GF-D8 (cell line): ENCODE measurements at places on chromosomes 11 and 22.

DNA sequence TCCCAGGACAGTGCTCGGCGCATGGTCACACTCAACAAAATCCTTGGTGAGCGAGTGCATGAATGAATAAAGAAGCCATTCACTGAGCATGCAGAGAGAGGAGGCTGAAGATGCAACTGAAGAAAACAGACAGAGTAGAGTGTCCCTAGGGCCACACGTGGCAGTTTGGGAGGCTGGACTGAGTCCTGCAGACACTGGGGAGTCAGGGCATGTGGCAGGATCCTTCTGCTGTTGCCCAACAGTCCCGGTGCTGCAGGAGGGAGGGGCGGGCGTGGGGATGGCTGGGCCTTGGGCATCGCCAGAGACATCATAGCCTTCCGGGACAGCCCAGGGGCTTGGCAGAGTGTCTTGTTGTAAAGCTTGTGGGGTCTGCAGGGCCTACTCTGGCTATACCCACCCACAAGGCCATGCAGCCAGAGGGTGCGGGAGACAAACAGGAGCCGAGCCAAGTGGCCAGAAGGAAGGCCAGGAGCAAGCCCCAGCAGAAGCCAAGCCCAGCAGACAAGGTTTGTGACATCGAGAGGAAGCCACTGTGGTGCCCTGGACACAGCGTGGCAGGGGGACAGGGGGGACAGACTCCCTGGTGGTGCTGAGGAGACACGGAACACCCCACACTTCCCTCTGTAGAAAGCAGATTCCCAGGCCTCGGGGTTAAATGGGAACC is 26.7 kb upstream of the FBLN1 start:
- no peak for DNase-seq

GRCh38 chr11:95085117-95085816 is 4.4 kb upstream of the ENDOD1 start:
- DNase-seq = no peak

DNA sequence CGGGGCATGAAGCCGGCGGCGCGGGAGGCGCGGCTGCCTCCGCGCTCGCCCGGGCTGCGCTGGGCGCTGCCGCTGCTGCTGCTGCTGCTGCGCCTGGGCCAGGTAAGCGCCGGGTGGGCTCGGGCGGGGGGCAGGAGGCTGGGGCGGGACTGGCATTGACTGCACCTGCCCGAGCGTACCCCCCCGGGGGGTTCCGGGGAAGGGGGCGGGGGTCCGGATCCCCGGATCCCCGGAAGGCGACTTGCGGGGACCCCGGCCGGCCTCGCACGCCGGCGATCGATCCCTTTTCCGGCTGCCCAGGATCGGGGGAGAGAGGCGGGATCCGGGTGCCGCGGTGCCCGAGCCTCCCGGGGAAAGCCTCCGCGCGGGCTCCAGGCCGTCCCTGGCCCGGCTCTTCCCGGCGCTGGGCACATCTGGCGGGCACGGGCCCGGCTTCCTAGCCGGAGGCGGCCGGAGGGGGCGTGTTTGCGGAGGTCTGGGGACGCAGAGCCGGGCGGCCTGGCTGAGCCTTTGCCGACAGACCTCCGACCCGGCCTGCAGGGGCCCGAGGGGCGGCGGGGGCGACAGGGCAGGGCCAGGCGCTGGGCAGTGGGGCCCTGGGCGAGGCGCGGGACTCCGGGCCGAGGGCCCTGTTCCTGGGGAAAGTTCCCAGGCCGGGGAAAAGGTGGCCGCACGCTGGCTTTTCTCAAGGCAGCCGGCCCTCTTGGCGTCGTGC is 705 bp downstream of the PTPRJ start:
- DNase-seq = no peak

GRCh38 chr11:10657308-10658271 is 36.0 kb downstream of the IRAG1 start:
- DNase-seq = no peak

DNA sequence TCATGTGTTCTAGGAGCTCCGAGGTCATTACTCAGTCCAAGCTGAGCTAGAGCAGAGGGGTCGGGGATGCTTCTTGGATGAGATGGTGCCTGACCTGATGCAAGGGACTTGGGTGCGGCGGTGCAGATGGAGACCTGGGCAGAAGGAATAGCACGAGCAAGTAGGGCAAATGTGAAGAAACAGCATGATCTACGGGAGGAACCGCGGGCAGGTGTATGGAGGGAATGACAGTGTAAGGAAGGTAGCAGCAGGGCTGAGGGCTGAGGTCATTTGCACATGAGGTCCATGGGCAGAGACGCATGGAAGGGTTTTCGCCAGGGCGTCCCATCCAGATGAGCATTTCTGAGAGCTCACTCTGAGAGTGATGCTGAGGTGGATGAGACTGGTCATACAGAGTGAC is 14.9 kb downstream of the SLC37A2 start:
- DNase-seq = no peak

GRCh38 chr11:61173456-61173855 is 12.2 kb upstream of the VPS37C start:
- no peak for DNase-seq

GRCh38 chr11:47236482-47236881 is 12.1 kb downstream of the ACP2 start:
- DNase-seq = no peak

GRCh38 chr11:83122050-83122449 is 34.9 kb upstream of the PCF11 start:
- no peak for DNase-seq

DNA sequence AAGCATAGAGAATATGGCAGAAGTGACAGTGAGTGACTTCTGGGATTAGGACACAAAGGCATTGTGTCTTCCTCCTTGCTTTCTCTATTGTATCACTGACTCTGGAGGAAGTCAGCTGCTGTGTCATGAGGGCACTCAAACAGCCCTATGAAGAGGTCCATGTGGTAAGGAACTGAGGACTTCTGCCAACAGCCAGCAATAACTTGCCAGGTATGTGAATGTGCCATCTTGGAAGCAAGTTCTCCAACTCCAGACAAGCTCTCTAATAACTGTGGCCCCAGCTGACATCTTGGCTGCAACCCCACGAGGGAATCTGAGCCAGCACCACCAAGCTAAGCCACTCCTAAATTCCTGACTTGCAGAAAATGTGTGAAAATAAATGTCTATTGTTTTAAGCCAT is 83.6 kb upstream of the ZBED5 start:
- no peak for DNase-seq

DNA sequence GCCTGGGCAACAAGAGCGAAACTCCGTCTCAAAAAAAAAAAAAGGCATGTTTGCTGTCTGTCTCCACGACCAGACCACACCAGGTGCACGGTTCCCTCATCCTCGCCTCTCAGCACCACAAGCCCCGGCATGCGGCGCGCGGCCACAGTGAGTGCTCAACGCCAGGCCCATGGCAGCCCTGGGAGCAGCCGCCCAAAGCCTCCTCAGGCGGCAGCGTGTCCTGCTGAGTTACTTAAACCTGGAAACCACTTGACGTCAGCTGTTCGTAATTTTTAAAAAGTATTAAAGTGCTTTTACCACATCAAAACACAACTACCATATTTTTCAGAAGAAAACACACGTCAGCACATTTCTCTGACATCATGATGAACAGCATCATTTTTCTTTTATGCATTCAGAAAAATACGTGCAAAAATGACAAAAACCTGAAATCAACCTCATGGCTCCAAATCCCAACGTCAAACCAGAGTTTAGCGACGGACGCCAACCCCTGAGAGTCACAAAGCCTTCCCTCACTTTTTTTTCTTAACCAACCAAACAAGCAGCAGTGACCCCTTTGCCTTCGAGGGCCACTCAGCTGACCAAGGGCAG is 2.1 kb downstream of the DEAF1 start:
- DNase-seq = no peak

DNA sequence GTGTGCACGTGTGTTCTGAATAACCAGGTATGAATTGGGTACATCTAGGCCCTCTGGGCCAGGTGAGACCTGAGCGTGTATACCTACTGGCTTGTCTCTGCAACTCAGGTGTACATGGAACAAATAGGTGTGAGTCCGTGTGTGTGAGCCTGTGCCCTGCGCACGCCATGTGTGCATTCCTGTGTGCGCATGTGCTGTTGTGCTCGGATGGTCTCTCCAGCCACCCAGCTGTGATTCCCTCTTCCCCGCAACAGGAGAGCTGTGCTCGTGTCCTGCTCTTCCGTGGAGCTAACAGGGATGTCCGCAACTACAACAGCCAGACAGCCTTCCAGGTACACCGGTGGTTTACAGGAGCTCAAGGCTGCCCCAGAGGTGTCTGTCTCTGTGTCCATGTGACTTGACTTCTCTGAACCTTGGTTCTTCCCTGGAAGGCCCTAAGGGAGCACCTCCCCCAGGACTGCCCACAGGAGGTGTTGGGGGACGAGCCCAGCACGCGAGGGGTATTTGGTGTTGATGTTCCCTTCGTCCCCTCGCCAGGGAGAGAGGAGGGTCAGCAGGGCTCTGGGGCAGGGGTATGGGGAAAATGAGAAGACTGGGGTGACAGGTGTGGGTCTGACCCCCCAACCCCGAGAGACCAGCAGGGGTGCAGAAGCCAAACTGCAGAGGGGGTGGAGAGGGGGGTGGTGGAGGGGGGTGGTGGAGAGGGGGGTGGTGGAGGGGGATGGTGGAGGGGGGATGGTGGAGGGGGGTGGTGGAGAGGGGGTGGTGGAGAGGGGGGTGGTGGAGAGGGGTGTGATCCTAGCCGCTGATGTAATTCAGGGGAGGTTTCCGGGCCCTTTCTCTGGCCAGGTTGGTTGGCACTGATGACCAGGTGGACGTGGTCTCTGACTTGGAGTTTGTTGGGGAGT is 10.7 kb downstream of the SHANK3 start:
- no peak for DNase-seq

DNA sequence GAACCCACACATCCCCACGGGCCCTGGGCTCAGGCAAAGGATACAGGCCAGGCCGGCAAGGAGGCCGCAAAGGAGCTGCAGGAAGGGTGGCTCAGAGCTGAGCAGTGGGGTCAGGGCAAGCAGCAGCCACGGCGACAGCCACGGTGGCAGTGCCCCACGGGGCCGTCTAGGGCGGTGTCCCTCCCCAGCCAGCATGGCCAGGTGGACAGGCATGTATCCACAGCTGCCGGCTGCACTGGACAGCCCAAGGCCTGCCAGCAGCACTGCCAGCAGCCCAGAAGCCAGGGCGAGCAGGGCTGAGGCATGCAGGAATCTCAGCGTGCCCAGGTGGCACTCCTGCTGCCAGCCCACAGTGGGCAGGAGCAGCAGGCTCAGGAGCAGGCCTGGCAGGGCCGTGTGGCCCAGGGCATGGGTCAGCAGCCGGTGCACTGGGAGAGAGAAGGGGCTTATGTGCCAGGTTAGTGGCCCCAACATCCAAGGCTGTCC is 3.9 kb downstream of the RHBDD3 start:
- DNase-seq = no peak

- DNase-seq = no peak
Measured at GRCh38 chr11:119810478-119811232, 81.7 kb upstream of the NECTIN1 start.

- no peak for DNase-seq
Measured at GRCh38 chr22:46238541-46238940, 11.6 kb downstream of the CDPF1 start.

- DNase-seq = no peak
Measured at GRCh38 chr22:47196166-47196849, 433.9 kb downstream of the TBC1D22A start.

DNA sequence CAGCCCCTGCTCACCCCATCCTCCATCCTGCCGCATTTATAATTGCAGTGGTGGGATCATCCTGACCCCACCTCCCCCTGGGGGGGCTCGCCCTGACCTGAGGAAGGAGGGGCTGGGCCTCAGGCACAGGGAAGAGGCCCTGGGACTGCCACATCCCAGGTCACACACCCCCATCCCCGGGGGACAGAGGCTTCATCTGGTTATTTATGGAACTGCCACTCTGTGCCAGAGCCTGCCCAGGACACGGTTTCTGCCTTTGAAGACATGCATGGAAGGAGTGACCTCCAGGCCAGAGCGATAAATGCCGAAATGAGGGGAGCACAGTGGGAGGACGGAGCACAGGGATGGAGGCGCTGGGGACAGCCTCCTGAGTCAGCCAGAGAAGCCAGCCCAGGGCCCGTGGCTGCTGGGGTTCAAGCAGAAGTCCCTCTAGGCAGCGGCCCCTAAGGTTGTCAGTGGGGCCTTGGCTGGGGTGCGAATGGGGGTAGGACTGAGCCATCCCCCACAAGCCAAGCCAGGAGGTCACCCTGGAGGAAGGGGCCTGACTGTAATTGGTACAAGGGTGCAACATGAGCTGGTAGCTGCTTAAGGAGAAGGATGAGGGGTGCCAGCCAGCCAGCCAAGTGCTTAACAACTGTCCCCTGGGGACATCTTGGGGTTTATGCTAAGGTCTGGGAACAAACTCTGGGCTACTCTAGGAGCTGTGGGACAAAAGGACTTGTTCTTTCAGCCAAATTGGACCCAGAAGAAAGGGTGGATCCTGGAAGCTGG is 51.4 kb upstream of the SHISAL1 start:
- DNase-seq = no peak

- DNase-seq = no peak
Measured at GRCh38 chr11:27313157-27313821, 49.7 kb downstream of the CCDC34 start.

DNA sequence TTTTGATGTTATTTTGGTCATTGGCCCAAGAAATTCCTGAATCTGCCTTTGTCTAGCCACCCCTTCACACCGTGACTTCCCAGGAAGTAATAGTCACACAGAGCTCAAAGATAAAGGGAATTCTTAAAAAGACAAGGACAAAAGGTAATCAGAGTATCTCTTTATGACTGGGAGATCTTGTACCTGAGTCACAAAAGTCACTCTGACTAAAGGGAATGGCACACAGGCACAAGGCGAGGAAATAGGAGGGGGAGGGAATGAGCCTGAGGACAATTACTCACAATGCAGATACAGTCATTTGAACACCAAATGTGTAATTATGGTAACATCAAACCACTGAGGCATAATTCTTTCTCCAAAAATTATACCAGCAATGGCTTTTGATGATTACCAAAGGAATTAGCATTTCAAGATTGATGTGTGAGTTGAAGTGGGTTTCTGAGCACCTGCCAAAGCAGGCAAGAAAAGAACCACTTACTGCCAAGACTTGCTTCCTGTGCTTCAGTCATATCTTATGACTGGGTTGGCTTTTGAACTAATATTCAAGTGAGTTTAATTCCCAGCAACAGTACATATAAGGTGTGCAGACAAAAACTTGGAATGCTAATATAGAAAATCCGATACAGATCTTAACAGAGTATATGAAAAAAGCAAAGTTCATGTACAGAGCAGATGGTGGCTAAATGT is 856.4 kb downstream of the LRRC4C start:
- no peak for DNase-seq

DNA sequence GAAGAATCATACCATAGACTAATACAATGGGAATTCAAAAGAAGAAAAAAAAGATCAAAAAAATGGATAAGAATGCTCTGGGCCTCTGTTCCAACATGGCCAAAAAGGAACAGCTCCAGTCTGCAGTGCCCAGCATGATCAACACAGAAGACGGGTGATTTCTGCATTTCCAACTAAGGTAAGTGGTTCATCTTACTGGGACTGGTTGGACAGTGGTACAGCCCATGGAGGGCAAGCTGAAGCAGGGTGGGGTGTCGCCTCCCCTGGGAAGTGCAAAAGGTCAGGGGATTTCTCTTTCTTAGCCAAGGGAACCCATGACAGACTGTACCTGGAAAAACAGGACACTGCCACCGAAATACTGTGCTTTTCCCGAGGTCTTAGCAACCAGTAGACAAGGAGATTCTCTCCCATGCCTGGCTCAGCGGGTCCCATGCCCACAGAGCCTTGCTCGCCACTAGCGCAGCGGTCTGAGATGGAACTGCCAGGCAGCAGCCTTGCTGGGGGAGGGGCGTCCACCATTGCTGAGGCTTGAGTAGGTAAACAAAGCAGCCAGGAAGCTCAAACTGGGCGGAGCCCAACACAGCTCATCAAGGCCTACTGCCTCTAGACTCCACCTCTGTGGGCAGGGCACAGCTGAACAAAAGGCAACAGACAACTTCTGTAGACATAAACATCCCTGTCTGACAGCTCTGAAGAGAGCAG is 428.4 kb downstream of the MN1 start:
- no peak for DNase-seq

GRCh38 chr11:75245356-75246005 is 4.9 kb downstream of the TPBGL start:
- DNase-seq = no peak
